ENCODE measurements at places on chromosomes 16 and 17.

GRCh38 chr17:67594115-67594880 lies 123.4 kb upstream of the NOL11 start:
- no peak for DNase-seq

- no peak for DNase-seq
These were observed 322.5 kb downstream of the PMP22 start for GRCh38 chr17:14942526-14943190.

GRCh38 chr16:53034306-53034705 lies 18.4 kb downstream of the CHD9NB start:
- DNase-seq = no peak

- no peak for DNase-seq
These were observed 4.8 kb downstream of the CIAO3 start for GRCh38 chr16:735982-736453.

DNA sequence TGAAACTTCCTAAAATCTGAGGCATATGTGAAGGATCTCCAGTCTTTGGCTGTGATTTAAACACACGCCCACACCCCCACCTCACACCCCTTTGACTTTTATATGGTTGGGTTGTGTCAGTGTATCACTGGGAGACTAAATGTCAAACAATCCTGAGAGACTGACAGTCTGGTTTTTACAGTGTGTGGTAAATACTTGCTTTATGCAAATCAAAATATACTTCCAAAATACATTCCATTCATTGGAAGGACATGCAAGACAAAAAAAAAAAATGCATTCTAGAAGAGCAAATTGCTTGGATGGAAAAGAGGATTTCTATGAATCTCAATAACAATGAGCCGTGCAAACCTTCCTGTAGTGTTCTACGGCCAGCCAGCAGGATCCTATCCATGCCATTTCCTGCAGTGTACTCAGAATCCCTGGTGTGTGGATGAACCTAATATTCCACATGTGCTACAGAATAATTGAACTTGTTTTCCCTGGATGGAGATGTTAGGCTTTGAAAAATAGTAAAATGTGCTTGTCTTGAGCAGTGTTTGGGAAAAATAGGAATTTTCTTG lies 602.1 kb upstream of the GOT2 start:
- no peak for DNase-seq

DNA sequence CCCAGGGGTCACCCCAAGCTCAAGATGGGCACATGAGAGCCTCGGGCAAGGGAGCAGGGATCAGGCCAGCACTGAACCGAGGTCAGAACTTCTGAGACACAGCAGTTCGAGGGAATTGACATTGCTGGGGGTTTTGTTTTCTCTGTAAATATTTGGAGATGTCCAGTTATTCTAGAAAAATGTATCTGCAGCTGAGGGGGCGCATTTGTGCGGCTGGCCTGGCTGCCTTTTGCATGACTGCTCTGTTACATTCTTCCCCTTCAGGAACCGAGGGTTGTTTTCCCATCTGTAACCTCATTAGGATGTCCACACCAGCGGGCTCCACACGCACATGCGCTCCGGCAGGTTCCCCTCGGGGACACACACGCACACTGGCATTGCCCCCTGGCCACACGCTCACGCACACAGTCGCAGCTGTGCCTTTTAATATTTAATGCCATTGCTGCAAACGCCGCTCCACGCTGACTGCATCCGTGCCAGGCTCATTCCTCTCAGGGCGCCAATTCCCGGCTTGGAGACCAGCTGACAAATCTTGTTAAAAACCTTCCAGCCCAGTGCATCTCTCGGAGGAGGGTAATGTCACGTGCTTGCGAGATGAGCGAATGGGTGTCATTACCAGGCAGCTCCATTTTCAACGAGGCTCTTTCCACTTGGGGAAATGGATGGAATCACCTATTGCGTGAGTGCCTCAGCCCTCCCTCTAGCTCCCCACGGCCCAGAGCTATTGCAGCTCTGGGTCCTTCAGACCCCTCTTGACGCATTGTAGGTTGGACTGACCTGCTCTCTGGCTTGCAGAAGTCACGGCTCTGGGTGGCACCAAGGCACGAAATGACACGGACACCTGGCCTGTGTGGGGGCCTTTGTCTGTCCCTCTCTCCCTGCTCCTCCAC lies 13.1 kb downstream of the CCR7 start:
- DNase-seq = peak; percentile 45

DNA sequence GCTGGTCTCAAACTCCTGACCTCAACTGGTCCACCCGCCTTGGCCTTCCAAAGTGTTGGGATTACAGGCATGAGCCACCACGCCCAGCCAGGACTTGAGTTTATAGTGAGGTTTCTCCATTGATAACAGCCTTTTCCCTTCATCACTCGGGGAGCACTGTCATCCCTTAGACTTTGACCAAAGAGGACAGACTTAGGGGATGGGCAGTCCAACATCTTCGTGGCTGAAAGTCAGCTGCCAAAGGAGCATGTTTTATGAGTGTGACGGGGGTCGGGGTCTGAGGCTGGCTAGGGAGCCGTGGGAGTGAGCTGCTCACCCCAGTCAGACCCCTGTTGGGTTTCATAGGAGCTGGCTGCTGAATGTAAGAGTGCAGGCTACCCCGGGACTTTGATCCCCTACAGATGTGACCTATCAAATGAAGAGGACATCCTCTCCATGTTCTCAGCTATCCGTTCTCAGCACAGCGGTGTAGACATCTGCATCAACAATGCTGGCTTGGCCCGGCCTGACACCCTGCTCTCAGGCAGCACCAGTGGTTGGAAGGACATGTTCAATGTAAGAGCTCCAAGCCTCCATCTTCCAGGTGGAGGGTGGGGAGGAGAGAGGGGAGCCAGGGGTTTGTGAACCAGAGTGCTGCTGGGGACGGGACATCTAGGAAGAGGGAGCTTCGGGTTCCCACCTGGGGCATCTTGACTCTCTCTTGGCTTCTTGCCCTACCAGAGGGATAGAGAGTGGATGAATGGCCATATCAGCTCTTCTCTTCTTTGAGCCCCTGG lies 3.1 kb downstream of the DHRS11 start:
- no peak for DNase-seq

DNA sequence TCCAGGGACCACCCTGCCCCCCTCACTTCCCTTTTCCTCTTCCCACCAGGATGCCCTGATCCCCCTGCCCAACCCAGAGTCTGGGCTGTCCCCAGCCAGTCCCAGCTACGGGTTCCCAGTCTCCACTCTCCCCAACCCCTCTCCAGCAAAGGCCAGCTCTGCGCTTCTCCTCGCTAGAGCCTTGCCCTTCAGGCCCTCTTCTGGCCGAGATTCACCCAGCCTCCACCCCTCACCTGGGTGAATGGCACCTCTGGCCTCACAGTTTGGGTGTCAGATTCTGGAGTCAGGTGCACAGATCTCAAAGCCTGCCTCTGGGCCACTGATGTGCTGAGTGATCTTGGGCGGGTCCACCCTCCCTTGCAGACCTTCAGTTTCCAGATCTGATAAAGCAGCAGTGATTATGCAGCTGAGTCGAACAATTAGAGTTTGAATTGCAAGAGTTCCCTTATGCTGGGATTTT lies 185.6 kb upstream of the TNRC6C start:
- DNase-seq = no peak

DNA sequence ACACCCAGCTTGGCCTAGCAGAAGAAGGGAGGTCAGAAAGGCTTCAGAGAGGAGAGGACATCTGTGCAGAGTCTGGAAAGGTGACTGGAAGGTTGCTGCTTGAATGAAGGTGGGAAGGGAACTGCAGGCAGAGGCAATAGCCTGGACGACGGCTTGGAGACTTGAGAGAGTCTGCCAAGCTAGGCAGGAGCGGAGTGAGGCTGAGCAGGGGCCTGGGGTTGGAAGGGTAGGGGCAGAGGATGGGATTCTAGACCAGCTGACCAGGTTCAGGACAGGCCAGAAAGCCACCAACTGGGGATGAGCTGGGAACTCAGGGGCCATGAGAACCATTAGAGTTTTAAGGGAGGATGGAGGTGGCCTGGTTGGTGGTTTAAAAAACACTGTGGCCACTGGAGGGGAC lies 339 bp upstream of the SGCA start:
- no peak for DNase-seq

- DNase-seq = no peak
These were observed 3.2 kb downstream of the ACLY start for GRCh38 chr17:41915566-41915965.

- DNase-seq = no peak
These were observed 551.9 kb upstream of the CA10 start for GRCh38 chr17:52710363-52710901.

DNA sequence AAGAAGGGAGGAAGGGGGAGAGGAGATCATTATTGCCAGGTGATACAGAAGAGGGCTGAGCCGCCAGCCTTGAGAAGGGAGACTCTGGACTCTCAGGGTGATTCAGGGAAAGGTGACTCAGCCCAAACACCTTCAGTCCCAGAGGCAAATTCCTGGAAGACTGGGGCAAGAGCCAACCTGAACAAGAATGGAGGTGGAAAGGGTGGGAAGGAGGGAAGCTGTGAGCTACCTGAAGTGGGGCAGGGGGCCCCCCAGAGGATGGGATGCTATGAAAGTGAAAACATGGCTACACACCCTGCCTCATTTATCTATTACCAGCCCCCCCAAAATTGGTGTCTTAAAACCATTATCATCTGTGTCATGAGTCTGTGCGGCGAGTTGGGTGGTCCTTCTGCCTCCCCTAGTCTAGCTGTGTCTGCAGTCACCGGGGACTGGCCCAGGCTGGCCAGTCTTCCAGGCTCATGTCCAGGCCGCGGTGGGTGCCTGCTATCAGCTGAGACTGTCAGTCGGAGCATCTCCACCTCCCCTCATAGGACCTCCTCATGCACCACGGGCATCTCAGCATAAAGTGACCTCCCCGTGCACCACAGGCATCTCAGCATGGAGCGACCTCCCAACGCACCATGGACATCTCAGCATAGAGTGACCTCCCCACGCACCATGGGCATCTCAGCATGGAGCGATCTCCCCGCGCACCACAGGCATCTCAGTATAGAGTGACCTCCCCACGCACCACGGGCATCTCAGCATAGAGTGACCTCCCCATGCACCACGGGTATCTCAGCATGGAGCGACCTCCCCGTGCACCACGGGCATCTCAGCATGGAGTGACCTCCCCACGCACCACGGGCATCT lies 3.2 kb upstream of the SLC47A2 start:
- DNase-seq = no peak

- no peak for DNase-seq
These were observed 140.8 kb upstream of the ELAC2 start for GRCh38 chr17:13158494-13159240.

- DNase-seq = peak; percentile 53
These were observed 41.1 kb downstream of the AHSP start for GRCh38 chr16:31568577-31569359.

DNA sequence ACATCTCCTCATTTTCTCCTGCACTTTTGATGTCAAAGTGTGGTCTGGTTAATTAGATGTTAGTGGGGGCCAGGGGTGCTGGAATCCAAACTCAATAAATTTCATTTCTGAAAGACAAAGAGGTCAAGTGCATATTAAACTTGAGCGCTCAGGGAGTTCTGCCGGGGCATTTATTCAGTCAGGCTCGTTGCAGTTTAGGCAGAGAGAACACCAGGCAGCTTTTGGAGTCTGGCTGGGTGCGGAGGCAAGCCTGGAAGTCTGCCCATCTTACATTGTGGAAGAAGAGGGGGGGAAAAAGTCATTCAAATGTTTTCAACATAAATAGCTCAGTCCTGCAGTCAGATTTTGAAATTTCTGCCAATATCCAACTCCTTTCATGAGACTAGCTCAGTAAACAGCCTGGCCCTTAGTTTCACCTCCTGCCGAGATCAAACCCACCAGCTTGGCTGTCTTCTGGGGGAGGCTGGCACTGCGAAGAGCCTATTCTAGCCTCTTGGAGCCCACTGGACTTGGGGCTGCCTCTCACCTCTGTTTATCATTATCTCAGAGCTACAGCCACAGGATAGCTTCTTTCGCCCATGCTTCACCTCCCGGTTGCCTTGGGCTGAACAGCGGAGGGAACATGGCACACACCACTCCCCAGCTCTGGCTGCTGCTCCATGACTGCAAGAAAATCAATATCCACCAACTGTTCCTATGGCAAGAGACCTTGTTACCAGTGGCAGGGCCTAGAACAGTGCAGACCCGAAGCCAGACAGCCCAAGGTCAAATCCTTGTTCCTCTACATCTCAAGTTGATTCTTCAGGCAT lies 177.4 kb upstream of the CDH5 start:
- DNase-seq = peak; percentile 98

DNA sequence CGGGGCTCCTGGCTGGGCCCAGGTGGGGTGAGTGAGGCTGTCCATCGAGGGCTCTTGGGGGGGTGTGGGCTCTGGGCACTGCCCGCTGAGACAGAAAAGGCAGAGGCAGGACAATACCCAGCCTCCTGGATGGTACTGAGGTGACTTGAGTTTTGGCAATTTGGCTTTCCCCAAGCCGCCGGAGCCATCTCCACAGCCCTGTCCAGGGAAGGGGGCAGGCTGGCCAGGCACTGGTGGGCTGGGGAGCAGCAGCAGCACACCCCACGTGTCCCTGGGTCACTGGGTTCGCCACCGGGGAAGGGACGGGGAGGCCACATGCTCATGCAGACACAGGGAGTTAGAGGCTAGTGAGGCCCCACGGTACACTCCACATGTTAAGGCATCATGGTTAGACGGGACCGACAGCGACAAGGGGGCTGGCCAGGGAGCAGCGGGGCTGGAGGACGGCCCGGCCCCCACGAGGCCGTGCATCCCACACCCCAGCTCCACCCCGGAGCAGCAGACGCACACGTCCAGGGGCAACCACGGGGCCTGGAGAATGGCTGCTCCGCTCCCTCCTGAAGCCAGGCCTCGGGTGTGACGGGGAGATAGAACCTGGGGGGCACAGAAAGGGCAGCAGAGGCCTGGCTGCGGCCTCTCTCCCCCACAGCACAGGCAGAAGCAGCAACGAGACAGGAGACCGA lies 3.0 kb downstream of the ARHGDIA start:
- DNase-seq = no peak

DNA sequence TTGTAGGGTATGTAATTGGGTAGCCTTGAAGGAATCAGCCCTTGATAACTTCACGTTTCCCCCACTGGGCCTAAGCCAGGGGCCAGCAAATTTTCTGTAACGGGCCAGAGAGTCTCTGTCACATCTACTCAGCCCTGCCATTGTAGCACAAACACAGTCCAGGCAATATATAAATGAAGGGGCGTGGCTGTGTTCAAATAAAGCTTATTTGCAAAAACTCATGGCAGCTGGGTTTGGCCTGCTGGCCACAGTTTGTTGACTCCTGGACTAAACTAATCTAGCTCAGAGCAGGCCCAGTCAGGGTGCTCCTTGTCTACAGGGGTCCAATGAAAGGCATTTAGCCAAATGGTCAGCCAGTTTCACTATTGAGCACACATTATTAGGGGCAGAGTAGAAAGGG lies 141.6 kb downstream of the CCDC182 start:
- no peak for DNase-seq

DNA sequence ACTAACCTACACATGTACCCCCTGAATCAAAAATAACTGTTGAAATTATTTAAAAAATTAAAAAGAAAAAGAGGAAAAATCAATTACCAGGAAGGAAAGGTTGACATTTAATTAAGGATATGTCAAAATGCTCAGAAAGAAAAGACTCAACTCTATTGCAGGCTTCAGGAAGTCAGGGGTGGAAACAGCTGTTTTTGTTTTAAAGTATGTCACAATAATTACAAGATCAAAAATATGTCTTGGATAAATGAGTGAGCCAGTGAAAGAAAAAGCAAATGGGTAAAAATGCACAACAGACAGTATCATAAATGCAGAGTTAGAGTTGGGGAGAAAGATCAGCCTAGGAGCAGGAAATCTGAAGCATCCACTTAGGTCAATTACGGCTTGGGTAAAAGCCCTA lies 146.0 kb downstream of the CDH11 start:
- no peak for DNase-seq

Measured in lung (tissue), 17 donors.